ENCODE measurements at places on chromosomes 12 and 14.

GRCh38 chr12:113077859-113078255 is 21.3 kb downstream of the DTX1 start:
- DNase-seq: no peak

GRCh38 chr12:47107926-47108325 is 28.2 kb upstream of the AMIGO2 start:
- DNase-seq: no peak

DNA sequence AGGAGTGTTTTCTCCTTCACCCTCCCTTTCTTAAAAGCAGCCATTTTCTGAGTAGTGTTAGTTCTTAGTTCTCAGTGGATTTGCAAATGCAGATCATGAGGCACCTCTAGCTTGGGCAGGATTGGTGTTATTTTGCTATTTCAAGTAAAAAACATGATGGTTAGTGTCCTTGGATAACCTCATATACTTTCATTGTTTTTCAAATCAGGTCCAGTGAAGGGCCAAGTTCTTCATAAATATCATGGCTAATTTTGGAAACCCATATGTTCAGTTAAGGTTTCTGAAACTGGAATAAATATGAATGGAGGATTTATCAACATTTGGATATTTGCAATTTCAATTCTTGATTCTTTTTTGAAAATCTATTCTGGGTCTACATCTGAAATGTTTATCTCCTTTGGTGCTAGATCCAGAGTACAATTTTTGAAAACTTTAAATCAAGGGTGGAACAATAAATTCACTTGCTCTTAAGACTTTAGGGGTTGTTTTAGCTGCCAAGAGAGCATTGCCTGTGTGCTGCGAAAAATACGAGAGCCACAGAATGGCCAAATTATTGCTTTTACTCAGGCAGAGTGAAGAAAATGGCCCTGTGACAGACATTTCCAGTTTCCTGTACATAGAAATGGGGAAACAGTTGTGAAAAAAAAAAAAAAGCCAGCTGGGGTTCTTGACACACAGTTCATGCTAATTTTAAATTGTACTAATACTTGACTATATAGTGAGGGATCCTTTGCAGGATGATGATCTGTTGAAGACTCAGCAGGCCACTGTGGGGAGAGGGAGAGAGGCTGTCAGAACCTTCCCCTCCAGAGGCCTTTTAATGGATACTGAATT is 104.6 kb downstream of the BICD1 start:
- DNase-seq: peak; percentile 47

- DNase-seq: no peak
Observed at GRCh38 chr12:13744561-13744960, 236.8 kb downstream of the GRIN2B start.

DNA sequence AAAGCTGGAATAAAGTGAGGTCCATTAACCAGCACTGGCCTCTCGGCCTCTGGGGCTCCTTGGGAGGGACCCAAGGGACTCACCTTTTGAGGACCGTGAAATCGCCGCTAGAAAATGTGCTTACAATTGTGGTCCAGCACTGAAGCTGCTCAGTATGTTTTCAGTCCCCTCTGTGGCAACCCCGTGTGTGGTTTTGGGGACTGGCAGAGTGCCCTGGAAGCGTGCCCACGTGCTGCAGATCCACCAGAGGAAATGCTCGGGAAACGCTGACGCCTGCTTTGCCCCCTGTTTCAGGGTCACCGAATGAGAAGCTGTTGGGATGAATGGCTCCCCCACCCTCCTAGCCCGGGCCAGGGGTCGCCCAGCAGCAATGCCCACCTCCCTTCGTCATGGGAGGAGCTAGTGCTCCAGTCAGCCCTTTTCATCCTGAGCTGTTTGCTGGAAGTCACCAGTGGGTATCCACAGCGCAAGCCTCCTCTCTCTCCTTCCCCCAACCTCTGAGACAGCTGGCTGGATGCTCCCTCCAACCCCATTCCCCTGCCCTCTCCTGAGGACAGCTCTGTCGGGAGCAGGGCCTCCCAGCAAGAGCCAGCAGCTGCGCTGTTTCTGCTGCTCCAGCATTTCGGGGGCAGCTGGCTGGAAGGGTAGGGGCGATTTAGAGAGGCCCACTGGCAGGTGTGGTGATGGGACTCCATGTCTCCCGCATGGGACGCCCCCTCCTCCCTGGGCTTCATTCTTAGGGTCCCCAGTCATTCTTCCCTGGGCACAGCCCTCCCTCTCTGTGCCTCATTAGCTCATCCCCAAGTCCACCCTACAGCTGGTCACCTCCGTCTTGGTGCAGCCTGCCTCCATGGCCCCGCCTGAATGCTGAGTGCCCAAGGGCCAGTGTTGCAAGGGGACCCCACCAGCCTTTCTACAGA is 33.2 kb upstream of the PPP1R13B start:
- DNase-seq: peak; percentile 38

DNA sequence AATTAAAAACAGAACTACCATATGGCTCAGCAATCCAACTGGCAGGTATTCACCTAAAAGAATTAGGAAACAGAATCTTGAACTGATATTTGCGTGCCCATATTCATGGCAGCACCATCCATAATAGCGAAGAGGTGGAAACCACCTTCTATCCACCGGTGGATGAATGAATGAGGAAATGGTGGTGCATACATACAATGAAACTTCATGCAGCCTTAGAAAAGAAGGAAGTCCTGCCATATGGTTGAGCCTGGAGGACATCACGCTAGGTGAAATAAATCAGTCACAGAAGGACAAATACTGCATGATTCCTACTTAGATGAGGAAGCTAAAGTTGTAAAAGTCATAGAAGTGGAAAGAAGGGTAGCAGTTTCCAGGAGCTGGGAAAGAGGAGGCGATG is 6.6 kb downstream of the TCL1A start:
- no peak for DNase-seq

GRCh38 chr12:47337581-47337980 is 257.8 kb upstream of the AMIGO2 start:
- DNase-seq: no peak

DNA sequence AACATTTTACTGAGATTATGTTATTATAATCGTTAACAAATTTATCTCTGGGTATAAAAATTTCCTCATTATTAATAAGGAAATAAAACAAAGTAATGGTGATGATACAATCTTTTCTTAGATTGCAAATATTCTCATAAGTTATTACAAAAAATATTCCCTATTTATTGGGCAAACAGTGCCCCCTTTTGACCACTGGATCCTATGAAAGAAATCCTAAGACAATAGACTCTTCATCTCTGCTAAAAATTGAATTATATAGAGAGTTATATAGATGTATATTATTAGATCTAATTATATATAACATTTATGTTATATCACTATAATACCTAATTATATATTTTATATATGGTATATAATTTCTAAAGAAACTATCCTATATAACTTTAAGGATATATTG is 94.2 kb upstream of the FGD4 start:
- DNase-seq: peak; percentile 33

DNA sequence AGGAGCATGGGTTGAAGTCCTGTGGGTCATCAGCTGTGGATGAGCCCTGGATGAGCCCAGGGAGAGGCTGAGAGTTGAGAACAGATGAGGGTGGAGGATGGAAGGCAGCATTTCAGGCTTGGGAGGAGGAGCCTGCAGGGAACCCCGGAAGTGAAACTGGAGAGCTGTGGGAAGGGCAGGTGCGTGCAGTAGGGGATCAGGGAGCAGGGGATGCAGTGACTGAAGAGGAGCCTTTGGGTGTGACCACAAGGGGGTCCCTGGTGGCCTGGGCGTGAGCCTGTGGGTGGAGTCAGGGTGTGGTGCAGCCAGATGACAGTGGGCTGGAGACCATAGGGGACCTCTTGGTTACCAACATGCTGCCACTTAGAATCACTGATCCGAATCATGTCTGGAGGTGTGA is 115.5 kb downstream of the PAPOLA start:
- DNase-seq: no peak

GRCh38 chr14:55718551-55718950 is 138.5 kb downstream of the KTN1 start:
- DNase-seq: no peak

DNA sequence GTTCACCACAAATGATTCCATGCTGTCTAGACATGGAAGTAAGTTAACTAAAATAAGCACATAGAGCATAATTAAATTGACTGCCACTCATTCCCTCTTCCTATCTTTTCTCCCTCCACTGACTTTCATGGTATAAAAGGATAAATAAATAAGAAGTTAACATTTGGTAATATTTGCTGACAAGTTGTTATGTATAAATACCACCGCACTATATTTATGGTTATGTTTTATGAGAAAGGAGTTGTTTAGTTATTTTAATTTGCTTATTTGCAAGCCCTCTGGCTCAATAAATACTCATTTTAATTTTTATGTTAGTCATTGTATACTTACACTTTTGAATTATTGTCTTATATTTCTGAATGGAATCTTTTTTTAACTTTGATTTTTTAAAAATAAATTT is 113.5 kb downstream of the MIPOL1 start:
- DNase-seq: no peak
